EL (cell line): ENCODE measurements at places on chromosomes 3 and 15.

GRCh38 chr15:69848551-69849231 is 249.0 kb downstream of the TLE3 start:
- peak; percentile 25 for DNase-seq

DNA sequence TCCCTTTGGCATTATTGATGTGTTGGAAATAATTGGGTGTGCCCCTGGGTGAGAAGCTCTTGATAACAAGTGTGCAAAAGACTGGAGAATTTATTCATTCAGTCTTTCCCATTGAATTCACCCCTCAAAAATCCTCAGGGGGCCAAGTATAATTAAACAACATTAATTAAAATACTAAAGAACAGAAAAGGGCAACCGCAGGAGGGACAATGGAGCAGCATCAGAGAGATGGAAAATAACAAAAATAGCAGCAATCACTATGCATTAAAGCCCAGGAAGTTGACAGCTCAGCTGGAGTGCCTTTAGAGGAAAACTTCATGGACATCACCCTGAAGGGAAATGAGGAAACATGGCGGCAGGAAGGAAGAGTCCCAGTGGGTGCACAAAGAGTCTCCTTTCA is 227.6 kb downstream of the MINAR1 start:
- no peak for DNase-seq

- peak; percentile 67 for DNase-seq
Observed at GRCh38 chr15:48644827-48645557, 517 bp downstream of the FBN1 start.

DNA sequence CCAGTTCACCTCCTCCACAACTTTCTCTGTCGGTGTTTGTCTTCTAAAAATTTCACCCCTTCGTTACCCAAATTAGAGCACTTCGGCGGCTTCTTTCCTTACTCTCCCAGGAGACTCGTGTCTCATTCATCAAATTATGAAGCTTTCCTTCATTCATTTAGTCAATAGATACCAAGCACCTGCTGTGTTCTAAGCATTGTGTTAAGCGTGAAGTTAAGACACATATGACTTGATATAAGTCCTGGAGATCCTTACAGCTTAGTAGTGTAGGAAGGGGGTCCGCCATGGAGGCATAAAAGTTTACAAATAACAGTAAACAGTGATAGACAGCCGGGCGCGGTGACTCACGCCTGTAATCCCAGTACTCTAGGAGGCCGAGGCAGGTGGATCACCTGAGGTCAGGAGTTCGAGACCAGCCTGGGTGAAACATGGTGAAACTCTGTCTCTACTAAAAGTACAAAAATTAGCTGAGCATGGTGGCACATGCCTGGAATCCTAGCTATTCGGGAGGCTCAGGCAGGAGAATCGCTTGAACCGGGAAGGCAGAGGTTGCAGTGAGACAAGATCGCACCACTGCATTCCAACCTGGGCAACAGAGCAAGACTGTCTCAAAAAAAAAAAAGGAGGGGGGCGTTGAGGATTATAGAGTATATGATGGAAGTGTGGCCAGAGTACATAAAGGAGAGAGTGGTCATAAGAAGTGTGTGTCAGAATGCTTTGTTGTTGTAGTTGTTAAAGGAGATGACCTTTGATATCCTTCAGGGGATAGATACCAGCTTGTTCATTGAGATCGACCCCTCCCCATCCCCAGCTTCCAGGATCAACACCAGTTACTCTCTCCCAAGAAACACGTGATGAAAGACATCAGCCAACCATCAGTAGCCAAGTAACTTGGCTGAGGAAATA is 744 bp upstream of the CCDC32 start:
- no peak for DNase-seq

- no peak for DNase-seq
Observed at GRCh38 chr3:128734523-128735189, 8.7 kb downstream of the RAB7A start.

- peak; percentile 87 for DNase-seq
Observed at GRCh38 chr15:101267320-101268104, 9.8 kb downstream of the SELENOS start.

DNA sequence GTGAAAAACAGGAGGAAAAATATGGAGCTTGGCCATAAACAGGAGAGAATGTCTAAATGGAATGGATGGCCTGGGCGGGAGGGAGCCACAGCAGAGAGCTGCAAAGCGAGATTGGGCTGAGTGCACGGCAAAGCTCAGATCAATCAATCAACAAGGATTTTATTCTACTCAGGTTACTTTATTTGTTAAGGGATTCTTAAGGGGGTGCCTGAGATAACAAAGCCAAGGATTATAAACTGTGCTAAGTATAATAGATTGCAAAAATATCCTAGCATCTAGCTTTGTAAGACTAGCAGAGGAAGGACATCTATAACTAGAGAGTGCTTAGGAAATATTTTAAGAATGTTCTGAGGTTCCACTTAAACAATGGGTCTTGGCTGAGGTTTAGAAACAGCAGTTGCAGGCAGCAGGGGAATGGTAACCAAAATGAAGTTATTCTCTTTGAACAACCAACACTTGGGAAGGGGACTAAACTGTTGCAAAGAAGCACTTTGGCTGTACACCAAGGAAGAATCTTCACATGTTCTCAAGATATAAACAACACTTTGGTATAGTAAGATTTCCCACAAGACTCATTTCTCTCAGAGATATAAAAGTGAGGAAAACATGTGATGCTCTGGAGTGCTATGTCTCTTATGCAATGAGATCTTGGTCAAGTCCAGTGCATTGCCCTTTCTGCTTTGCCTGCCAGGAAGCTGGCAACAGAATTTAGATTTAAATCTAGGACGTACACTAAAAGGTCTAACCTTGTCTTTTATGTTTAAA is 35.5 kb downstream of the TMEM212 start:
- peak; percentile 24 for DNase-seq

- no peak for DNase-seq
Observed at GRCh38 chr3:12938258-12938711, 96.9 kb upstream of the RPL32 start.

GRCh38 chr3:124858275-124858674 is 28.9 kb downstream of the ITGB5 start:
- DNase-seq = no peak

- no peak for DNase-seq
Observed at GRCh38 chr3:12484983-12485327, 675 bp downstream of the TSEN2 start.

GRCh38 chr3:46017720-46018119 is 9.6 kb downstream of the XCR1 start:
- DNase-seq = peak; percentile 24

DNA sequence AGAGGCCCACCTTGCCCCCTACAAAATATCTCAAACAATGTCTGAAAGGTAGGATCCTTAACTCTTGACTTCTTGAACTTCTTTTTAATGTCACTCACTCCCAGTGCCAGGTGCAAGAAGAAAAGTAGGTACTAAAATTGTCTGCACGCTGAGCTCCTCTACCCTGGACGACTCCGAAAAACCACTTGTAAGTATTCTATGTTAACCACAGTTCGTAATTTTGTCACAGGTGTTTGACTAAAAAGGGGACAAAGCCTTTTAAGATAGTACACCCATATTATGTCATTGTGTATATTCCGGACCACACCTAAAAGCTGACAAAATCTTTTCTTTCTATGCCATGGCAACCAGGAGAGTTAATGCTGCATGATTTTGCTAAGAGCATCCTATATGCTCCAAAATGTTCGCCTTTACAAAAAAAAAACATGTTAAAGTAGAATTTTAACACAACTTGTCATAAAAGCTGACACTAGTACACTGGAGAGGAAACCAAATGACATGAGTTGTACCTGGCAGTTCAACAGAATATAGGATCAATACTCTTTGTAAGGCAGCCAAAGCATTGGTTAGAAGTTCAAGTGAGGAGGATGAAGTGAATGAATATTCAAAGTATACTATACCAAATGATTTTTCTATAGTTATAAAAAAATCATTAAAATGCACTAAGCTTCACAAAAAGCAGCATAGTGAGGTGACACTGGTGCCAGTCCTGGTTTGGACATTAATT is 210.5 kb downstream of the FOXP1 start:
- no peak for DNase-seq

- no peak for DNase-seq
Observed at GRCh38 chr15:77470235-77470634, 49.5 kb downstream of the HMG20A start.
